ENCODE measurements at places on chromosomes 6 and 20.

- DNase-seq: no peak
Observed at GRCh38 chr6:170455335-170455979, 97.7 kb downstream of the PSMB1 start.

- DNase-seq: no peak
Observed at GRCh38 chr6:168371981-168372711, 52.6 kb upstream of the DACT2 start.

GRCh38 chr20:44211177-44212039 lies 837 bp upstream of the OSER1 start:
- no peak for DNase-seq

DNA sequence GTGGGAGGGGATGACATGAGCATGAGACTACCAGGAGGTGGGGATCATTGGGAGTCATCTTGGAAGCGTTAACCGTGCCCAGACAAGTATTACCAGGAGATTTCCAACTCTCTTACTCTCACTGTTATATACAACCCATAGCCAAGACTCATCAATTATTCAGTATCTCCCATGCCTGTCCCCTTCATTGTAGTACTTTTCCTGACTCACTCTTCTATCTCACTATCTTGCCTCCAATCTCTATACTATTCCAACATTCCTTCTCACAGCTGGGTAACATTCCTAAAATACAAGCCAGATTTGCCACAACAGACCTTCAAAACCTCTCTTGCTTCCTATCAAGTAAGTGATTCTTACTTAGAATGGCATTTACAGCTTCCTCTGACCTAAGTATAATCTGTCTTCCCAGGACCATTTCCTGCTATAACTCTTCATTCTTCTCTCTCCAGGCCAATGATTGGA lies 226.3 kb upstream of the SMLR1 start:
- no peak for DNase-seq

GRCh38 chr20:44592366-44592765 lies 10.0 kb downstream of the PKIG start:
- no peak for DNase-seq

- no peak for DNase-seq
Observed at GRCh38 chr6:158556113-158556512, 3.8 kb upstream of the TMEM181 start.
